Stimulated activated CD4-positive, alpha-beta T cell treated with anti-CD3 and anti-CD28 coated beads, Interleukin-12 subunit alpha, Interleukin-12 subunit beta, amount 100 ng/mL, for 24 hours (primary cell): ENCODE measurements at places on chromosomes 6 and 20.

- no peak for DNase-seq
These were observed 34.4 kb upstream of the ARHGAP18 start for GRCh38 chr6:129744201-129744879.

DNA sequence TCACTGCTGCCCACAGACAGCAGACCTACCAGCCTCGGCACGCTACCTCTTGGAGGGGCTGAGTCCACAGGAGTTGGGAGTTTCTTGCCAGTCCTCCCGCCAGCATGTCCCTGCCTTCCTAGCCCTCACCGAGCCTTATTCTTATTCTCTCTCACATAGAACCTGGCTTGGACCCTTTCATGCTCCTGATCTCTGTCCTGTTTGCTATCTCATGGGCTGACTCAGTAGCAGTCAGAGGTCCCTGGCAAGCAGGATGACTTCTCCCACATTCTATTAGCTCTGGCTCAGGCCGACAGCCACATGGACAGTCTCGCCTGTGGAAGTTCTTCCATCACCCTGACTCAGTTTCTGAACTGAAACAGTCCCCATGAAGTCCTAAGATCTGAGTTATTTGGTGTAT, 313.2 kb upstream of the RNF24 start:
- DNase-seq, result no peak

DNA sequence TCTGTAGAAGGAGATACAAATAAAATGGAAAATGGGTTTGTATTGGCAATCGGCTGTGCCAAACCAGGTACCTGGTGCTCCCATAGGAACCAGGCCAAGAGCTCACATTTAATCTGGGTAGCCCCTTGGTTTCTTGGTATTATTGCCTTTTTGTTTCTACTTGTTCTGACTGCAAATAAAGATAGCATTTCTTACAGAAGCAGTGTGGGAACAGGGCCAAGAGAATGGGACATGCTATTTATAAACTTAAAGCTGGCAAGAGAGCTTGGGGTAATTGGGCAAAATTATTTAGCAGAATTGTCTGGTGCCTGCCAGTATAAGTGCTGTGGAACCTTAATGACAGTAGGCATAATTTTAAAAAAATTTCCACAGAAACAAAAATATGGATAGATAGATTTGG, 113.5 kb upstream of the GLP1R start:
- no peak for DNase-seq

GRCh38 chr20:32672982-32673851, 524 bp downstream of the C20orf203 start:
- DNase-seq, result no peak

GRCh38 chr6:99219788-99220187, 129.7 kb downstream of the FAXC start:
- no peak for DNase-seq

DNA sequence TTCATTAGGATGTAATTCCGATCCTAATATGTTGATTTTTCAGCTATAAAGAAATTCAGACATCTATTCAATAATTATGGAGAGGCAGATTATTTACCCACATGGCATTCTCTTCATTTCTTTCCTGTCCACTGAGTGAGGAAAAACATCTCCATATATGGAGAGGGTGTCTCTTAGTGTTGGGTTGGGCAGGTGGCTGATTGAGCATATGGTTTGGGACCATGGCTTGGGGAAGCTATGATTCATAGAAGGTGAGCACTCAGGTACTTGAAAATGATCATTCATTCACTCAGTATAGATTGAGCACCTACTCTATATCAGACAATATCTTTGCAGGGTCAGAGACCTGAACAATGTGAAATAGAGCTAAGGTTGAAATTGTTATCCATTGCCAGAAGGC, 41.3 kb upstream of the IL20RA start:
- DNase-seq, result no peak

DNA sequence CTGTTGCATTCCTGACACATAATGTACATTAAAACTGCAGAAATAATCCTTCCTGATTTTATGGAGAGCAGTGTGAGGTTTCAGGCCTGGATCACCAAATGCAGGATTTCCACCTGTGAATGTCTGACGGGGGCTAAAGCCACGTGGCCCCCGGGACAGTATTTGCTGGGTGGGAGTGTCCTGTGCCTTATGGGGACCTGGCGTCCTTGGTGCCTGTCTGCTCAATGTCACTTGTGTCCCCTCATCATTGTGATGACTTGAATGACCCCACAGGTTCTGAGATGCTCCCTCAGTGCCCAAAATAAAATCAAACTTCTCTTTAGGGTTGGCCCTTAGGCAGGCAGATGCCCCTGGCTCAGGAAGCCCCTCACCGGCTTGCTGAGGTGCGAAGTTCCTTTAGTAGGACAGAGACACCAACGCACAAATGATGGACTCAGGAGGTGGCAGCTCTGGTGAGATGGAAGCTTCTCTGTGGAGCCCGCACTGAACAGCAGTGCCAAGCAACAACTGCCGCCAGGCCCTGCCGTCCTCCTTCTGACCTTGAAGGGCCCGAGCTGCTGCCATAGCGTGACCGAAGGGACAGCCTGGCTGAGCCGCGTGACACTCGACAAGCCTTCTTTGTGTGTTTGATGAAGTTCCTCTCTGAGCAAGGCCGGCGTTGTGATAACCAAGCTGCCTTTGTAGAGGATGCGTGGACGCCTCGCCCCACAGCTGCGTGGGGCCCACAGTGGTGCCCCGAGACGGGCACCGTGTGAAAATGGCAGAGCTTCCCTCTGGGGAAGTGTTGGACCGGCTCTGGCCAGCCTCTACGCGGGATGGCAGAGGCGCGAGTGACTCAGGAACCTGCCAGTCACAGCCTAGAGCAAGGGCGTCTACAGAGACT, 30.9 kb downstream of the FRMD1 start:
- no peak for DNase-seq

DNA sequence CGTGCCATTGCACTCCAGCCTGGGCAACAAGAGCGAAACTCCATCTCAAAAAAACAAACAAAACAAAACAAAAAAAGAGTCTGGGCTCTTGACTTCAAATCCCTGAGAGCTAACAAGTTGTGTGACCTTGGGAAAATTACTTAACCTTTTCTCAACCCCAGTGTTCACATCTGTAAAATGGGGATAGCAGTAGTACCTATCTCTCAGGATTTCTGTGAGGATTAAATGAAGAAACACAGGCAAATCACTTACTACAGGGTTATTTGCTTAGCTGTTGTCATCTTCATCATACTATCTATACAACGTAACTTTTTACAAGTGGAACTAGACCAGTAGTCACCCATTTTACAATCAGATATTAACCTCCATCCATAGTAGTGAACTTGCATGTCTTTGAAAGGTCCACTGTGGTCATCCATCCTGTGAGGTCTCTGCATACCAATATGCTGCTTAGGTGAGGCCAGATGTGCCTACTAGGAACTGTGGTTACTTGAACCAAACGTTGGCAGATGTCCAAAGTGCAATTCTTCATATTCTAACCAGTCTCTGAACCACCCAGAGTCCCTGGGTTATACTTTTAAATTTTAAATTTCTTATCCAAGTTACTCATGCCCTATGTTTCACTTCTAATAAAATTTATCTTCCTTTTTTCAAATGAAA, 128.9 kb upstream of the BEND3 start:
- no peak for DNase-seq

- no peak for DNase-seq
These were observed 41.9 kb upstream of the MRGBP start for GRCh38 chr20:62754122-62754990.

DNA sequence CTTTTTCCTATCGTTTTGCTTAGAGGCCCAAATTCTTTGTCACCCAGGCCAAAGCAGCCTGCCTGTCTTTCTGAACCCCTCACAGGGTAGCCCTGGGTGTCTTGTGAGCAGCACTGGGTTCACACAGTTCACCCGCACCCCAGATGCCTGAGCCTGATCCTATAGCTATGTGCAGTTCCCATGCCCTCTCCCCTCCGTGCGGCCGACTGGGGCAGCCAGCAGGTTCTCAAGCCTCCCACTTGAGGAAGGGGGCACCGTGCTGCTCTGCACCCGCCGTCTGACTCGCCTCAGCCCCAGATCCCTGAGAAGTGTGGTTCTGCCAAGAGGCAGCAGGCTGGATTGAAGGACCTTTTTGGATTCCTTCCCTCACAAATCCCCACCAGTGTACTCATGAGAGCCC, 89.0 kb downstream of the PSMB1 start:
- DNase-seq, result no peak

DNA sequence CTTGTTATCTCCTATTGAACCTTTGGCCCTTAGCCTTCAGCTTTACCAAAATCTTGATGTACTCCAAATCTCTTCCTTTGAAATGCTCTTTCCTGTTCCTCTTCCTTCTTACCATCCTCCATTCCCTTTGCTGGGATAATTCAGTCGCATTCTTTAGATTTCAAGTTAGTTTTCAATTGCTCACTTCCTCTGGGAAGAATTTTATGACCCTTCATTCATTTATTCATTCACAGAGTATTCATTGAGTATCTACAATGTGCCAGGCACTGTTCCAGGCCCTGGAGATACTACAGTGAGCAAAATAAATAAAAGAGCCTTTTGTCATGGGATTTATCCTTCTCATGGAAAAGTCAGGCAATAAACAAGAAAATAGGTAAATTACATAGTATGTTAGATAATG, 548.2 kb upstream of the FLRT3 start:
- no peak for DNase-seq

- no peak for DNase-seq
These were observed 8.1 kb upstream of the AHI1 start for GRCh38 chr6:135505648-135506047.

- DNase-seq, result no peak
These were observed 134.9 kb downstream of the PLCB1 start for GRCh38 chr20:8267009-8267408.

GRCh38 chr6:1263039-1263849, 48.7 kb upstream of the FOXQ1 start:
- DNase-seq, result no peak

GRCh38 chr20:47989957-47990356, 204.7 kb upstream of the SULF2 start:
- no peak for DNase-seq

DNA sequence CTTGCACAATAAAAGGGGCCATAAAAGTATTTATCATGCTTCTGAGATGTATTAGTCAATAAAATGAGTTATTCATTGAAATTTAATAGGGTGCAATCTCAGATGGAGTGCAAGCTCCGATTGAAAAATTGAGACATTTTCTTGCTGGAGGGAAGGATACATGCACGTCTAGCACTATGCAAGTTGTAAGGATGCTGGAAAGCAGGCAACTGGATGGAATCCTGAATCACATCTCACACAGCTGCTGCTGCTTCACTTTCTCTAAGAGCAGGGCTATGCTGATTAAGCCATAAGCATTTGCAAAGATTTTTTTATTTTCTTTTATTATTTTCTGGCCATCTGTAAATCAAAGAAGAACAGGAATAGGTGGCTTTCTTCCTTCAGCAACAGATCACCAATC, 308.8 kb upstream of the EPHA7 start:
- DNase-seq, result no peak

GRCh38 chr6:21745543-21746337, 152.2 kb downstream of the SOX4 start:
- no peak for DNase-seq

- DNase-seq, result no peak
These were observed 7.8 kb downstream of the SIM1 start for GRCh38 chr6:100456908-100457235.

- no peak for DNase-seq
These were observed 833.7 kb downstream of the TFAP2A start for GRCh38 chr6:9581155-9581554.

DNA sequence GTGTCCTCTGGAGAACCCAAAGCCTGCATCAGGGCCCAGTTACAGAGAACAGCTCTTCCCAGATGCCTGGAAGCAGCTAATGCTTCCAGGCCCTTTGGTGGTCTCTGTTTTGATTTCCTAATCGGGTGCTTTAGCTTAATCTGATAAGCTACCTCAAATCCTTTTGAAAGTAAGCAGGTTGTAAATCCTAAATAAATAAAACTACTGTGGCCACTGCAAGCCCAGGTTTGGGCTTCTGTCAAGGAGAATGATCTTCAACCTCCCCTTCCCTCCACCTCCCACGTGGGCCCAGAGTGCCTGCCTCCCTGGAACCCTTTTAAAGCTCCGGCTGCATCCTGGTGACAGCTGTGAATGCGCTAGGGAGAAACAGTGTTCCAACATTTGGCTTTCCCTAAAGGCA, 25.2 kb upstream of the FYN start:
- no peak for DNase-seq

DNA sequence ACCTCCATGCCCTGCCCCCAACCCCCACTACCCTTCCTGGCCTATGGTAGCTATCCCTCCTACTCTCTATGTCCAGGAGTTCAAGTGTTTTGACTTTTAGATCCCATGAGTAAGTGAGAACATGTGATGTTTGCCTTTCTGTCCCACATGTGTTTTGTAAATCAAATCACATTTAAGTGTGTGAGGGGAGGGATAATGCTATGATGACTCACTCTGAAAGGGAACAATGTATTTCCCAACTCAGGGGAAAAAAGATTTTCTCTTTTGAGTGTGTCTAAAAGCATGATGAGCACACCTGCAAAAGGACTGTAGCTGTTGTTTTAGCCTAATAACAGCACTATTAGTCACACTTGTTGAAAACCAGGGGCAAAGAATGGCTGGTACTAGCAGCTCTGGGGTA, 193.7 kb downstream of the GJA10 start:
- DNase-seq, result no peak

GRCh38 chr6:121549736-121550135, 114.3 kb downstream of the GJA1 start:
- no peak for DNase-seq

- DNase-seq, result no peak
These were observed 58.0 kb downstream of the SYTL3 start for GRCh38 chr6:158707821-158708195.

GRCh38 chr6:46221222-46221793, 50.5 kb upstream of the ENPP5 start:
- no peak for DNase-seq

DNA sequence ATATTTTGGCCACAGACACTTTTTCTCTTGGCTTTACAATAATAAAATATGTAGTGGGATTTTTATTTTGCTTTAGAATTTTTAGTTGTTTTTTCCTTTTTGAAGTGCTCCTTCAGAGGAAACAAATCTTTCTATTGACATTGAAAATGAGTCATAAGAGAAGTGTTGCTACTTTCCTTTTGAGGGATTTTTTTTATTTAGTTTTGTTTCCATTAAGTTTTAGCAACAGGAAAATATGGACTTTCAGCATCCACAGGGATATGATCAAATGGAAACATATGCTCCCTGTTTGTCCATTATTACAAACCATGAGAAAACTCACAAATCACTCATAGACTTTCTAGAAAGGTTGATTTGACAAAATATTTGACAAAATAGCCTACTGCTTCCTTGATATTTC, 65.3 kb upstream of the BMP2 start:
- no peak for DNase-seq

GRCh38 chr6:12947151-12947871, 230.7 kb downstream of the PHACTR1 start:
- DNase-seq, result no peak

GRCh38 chr6:30816791-30817739, 67.3 kb upstream of the DDR1 start:
- DNase-seq, result no peak

- no peak for DNase-seq
These were observed 85.5 kb upstream of the HS3ST5 start for GRCh38 chr6:114428341-114428740.

DNA sequence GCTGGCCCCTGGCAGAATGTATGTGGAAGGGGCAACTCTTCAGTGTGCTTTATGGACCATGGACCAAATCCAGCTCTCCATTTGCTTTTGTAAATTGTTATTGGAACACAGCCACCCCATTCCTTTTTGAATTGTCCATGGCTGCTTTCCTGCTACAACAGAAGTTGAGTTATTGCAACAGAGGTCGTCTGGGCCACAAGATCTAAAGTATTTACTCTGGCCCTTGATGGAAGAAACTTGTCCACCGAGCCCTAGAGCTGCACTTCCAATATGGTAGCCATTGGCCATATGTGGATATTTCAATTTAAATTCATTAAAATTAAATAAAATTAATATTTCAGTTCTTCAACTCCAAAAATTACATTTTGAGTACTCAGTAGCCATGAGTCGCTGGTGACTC, 543.5 kb downstream of the PTPRT start:
- DNase-seq, result no peak
